ENCODE measurements at places on chromosomes 7 and 10.

DNA sequence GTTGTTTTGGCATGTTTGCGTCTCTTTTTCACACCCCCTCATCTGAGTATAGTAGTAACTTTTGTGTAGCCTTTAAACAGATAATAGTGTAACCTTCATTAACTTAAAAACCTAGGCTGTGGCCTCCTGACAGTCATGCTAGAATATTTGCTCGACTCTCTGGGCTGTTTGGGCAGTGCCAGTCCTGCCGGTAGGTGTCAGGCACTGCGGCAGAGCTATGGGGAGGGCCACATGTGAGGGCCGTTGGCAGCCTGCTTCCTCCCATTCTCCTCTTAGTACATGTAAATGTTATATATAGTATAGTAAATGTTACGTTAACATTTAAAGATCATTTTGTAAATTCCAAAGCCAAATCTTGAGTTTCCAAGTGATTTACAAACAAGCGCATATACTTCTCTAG lies 26.1 kb downstream of the BCCIP start:
- no peak for DNase-seq

- DNase-seq, result peak; percentile 29
Observed at GRCh38 chr7:92058040-92058439, 76.2 kb downstream of the CYP51A1 start.

- no peak for DNase-seq
Observed at GRCh38 chr7:155269766-155270585, 27.7 kb upstream of the INSIG1 start.

- peak; percentile 13 for DNase-seq
Observed at GRCh38 chr10:26780106-26780792, 80.5 kb downstream of the ABI1 start.

DNA sequence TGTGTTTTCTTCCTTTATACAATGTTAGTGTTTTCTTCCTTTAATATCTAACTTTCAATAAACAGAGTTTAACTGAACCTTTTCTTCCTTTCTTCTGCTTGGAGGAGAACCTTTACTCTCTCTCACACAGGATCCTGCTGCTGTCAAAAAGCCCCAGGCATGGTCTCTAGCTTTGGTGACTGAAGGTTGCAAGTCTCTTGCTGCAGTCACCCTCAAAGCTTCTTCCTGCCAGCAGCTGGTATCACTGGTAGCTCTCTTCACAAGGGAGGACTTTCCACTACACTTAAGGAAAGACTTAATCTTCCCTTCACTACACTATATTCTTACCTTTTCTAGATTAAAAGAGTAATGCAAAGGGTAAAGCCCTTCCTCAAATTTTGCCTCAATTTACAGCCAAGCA lies 153.4 kb downstream of the SGMS1 start:
- no peak for DNase-seq

Data from suppressor macrophage treated with lipopolysaccharide for 4 hours (primary cell).